ENCODE measurements at places on chromosomes 11 and 22.
A peak's percentile ranks its signal among the peaks of the same experiment; 100 is the strongest.

DNA sequence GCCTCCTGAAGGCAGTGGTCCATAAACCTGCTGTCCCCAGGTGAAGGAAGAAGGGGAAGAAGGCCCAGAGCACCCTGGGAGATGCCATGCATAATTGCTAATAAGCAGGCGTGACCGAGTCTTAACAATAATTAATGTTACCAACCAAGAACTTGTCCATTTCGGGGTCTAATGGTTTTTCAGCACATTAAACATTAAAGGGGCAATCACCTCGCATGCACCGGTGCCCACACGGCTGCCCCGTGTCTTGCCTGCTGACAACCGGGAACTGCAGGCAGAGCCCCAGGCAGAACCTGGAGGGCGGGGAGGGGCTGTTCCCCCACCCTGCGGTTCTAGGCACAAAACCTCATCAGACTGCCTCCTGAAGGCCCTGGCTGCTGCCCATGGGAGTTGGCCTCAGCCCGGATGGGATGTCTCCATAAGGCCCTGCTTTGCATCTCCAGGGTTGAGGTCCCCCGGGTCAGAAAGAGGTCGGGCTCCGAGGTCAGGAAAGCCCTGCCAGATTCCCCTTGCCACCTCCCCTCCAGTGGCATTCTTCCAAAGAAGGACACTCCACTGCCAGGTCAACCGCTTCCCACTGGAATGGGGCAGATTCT lies 169.0 kb downstream of the BUD13 start:
- no peak for DNase-seq

GRCh38 chr11:29328961-29329441 lies 687.8 kb downstream of the KCNA4 start:
- no peak for DNase-seq

- no peak for DNase-seq
Observed at GRCh38 chr11:8111636-8112035, 30.6 kb downstream of the TUB start.

DNA sequence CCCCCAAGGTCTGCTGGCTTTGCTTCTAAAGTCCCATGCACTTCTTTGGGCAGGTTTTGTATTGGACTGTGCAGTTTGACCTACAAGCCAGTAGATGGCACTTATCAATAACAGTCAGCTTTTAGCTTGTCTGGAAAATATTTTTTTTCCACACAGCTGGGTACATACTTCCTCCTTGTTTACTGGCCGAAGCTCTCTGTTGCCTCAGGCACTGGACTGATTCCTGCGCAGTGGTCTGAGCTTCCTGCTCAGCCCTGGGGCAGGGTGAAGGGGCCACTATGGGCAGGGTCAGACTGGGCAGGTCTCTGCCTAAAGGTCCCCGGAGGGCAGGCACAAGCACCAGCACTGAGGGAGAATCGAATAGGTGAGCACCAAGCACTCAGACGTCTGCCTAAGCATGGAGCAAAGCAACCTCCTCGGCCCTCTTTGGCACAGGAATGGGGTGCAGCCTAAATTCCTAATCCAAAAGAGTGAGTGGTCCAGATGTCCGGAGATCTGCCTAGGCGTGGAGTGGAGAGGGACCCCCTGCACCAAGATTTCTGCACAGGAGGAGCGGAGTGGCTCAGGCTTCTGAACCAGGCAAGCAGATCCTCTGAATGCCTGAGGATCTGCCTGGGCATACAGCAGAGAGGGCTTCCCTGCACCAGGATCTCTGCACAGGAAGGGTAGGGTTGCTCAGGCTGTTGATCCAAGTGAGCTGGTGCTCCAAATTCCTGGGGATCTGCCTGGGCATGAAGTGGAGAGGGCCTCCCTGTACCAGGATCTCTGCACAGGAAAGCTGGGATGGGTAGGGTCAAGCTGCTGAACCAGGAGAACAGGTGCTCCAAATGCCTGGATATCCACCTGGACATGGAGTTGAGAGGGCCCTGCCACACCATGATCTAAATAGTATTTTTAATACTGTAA lies 105.9 kb upstream of the C11orf58 start:
- no peak for DNase-seq

GRCh38 chr11:46239801-46240061 lies 37.7 kb upstream of the CREB3L1 start:
- DNase-seq, result no peak

DNA sequence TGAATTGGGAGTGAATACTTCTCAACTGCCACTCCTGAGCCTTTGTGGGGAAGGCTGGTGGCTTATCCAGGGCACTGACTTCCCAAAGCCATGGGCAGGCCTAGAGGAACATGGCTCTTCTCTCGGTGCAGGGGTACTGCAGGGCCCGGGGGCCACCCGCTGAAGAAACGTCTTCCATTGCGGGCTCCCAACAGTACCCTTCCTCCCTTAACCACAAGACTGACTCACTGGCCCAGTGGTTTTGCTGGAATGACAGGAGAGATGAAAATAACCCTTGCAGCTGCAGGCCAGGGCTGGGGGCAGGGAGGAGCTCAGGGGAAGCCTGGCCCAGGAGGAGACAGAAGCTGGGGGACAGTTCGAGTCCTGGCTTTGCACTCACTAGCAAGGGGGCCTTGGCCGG lies 13.5 kb downstream of the TXN2 start:
- peak; percentile 50 for DNase-seq

GRCh38 chr11:96272529-96273222 lies 70.3 kb downstream of the MAML2 start:
- no peak for DNase-seq

- DNase-seq, result no peak
Observed at GRCh38 chr11:15045891-15046290, 27.5 kb upstream of the CALCB start.

DNA sequence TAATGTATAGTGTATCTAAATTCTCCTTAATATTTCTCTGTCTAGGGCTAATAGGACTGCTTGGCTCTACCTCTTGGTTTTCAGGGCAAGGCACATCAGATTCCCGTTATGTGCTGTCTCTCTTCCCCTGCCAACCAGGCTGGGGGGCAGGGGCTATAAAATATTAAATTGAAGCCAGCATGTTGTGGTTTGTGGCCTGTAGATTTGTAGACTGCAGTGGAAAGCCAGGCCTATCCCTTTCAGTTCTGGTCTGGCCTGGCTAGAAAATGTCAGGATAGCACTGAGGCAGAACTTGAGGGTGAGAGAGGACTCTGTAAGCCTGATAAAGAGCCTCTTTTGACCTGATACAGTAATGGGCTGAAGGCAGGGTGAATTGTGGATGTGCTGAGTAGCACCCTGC lies 14.4 kb upstream of the GRK2 start:
- DNase-seq, result no peak

- no peak for DNase-seq
Observed at GRCh38 chr11:108857382-108857781, 192.5 kb downstream of the DDX10 start.

- no peak for DNase-seq
Observed at GRCh38 chr11:44507896-44508445, 57.5 kb upstream of the CD82 start.

DNA sequence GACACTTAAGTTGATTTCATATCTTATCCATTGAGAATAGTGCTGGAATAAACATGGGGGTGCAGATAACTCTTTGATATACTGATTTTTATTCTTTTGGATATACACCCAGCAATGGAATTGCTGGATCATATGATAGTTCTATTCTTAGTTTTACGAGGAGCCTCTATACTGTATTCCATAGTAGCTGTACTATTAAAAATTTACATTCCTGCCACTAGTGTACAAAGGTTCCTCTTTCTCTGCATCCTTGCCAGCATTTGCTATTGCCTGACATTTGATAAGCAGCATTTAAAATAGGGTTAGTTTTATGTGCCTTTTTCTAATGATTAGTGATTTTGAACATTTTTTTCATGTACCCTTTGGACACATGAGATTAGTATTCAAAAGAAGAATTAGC lies 554.2 kb downstream of the JRKL start:
- no peak for DNase-seq

- DNase-seq, result no peak
Observed at GRCh38 chr11:72309074-72309598, 65.2 kb upstream of the PHOX2A start.

GRCh38 chr11:58057481-58057880 lies 26.7 kb downstream of the OR6Q1 start:
- no peak for DNase-seq

GRCh38 chr11:34959770-34960169 lies 43.4 kb downstream of the PDHX start:
- no peak for DNase-seq

Measured in H54 (cell line).